ELF-1 (cell line): ENCODE measurements at places on chromosomes 7 and 10.

- DNase-seq = no peak
Measured at GRCh38 chr7:118369987-118370386, 145.5 kb downstream of the ANKRD7 start.

DNA sequence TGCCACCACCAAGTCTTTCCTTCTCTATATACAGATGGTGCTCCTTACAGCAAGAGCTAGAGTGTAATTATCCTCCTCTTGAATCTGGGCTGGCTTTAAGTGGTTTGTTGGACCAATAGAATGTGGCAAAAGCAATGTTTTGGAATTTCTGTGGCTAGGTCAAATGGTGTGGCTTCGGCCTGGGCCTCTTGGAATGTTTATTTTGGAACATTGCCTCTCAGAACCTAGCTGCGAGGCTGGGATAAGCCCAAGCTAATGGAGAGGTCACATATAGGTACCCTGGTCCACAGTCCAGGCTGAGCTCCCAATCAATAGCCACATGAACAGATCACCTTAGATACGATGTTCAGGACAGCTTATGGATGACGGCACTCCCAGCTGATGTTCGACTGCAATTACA, 556.7 kb downstream of the TYW1 start:
- no peak for DNase-seq

- no peak for DNase-seq
Measured at GRCh38 chr7:67823345-67823744, 826.7 kb downstream of the TYW1 start.

GRCh38 chr7:36752026-36752711, 27.9 kb upstream of the AOAH start:
- DNase-seq = no peak

DNA sequence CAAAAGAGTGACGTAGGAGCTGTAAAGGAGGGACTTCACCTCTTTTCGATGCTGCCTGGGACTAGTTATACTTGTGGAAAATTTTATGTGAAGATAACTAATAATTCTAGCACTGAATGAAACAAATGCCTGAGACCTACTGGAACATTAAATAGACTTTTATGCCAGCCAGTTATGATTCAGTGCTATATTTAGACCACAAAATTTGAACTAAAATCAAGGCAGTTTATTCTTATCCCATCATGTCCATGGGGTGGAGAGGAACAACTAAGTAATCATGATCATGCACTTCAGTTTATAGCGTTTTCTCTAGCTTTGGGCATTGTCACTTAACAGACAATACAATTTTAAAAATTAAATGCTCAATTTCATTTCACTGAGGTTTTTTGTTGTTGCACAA, 76.7 kb downstream of the ZEB1 start:
- no peak for DNase-seq

- no peak for DNase-seq
Measured at GRCh38 chr7:28292834-28293526, 112.4 kb upstream of the JAZF1 start.

- DNase-seq = no peak
Measured at GRCh38 chr7:142711196-142711595, 38.1 kb upstream of the PRSS1 start.

GRCh38 chr10:96269438-96270300, 1.7 kb downstream of the BLNK start:
- DNase-seq = no peak

DNA sequence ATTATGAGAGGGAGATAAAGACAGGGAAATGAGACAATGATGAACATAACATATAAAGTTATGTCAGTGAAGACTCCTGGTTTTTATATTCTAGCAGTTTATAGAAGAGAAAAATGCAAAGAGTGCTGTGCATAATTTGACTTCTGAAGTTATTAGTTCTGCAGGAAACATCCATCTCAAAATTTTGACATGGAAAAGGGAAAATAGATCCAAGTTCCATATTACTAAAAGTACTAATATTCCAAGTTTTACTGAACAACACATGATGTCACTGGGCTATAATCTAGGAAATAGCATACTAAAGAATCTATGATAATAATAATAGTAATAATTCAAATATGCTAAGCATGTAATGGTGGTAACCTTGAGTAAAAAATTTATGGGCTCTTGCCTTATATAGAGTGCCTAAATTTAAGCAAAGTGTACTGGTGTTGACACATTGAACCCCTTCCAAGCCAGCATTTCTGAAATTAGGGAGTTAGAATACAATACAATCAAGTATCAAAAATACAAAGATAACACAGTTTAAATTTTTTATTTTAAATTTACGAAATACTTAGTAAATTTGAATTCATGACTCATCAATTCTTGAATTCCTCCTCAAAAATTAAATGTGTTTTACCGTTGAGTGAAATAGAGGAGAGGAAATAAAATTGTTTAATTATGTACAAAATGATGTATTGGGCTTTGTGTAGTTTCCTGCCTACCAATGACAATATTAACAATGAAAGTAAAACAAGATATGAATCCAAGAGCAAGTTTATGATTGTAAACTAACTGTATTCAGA, 102.8 kb upstream of the KCND2 start:
- no peak for DNase-seq
